ENCODE measurements at places on chromosomes 5 and 9.

DNA sequence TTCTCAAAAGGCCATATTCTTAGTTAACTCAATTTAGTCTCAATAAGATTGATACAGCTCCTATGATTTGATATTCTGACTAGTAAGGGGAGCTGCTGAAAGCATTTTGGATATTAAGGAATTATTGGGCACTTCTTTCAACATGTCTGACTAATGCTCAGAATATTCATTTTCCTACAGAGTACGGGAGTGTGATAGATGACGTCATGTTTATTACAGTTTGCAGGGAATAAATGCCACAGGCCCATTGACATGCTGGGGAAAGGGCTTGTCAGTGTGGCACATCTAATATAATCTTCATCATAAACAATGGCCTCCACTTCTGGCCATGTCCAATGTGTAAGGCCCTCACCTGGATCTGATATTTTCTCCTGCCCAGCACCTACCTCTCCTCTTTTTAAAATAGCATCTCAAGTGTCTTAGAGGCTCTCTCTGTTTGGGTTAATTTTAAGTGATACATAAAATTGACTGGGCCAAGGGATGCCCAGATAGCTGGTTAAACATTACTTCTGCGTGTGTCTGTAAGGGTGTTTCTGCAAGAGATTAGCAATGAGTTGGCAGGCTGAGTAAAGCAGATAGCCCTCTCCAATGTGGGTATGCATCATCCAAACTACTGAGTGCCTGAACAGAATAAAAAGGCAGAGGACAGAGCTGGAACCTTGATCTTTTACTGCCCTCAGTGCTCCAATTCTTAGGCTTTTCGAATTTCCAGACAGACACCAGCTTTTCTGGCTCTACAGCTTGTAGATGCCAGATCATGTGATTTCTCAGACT, 99.3 kb downstream of the SLC24A2 start:
- DNase-seq = no peak

DNA sequence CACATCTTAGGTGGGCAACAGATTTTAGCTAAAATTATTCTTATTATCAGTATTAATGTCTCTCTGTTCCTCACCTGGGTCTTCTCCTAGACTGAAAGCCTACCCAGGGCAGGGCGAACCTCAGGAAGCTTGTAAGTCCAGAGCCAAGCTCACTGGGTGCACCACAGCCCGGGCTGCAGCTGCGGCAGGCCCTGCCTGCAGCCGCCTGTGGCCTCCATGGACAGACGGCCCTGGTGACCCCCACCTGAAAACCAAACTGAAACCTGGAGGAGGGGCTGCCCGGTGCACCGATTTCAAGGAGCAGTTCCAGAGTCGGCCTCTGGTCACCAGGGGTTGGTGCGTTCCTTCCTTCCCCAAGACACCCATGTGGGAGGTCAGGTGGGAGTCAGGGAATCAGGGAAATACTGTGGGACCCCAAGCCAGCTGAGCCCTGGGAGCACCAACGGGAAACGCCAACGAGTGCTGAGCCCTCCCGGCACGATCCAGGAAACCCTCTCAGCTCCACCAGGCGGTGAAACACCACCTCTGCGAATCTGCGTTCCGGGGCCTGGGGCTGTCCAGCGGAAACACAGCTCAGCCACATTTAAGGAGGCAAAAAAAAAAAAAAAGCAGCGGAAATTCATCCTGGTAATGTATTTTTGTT, 68.6 kb upstream of the PPP1R26 start:
- DNase-seq = no peak

DNA sequence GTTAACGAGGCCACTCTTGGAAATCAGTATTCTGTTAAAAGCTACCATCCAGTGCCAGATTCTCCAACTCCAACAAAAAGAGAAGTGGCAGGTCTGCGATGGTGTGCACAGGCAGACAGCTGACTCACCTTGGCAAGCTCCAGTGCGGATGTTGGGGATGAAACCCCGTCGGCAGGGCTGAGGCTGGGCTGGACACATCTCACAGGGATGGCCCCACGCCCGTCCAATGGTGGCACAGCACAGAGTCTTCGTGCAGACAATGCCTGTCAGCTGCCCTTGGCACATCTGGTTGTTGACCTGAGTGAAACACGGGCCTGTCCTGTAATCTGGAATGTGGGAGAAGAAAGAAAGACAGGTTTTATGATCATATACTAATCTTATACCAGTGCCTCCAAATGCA, 73.4 kb downstream of the FBN2 start:
- DNase-seq = no peak

DNA sequence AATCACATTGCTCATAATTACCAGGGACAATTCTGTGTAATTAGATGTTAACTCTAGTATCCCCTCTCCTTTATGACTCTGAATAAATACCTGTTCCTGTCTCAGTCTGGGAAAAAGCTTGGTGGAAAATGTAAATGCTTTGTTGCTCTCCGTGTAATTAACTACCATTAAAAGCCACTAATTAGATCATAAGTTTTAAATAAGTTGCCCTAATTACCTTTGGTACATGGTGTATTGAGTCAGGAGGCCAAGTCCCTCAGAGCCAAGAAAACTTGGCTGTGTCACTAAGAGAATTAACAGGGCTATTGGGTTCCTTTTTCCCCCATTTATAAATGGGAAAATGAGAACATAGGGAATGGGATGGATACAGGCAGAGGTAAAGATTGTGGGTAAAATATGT, 617.6 kb downstream of the TLR4 start:
- no peak for DNase-seq

DNA sequence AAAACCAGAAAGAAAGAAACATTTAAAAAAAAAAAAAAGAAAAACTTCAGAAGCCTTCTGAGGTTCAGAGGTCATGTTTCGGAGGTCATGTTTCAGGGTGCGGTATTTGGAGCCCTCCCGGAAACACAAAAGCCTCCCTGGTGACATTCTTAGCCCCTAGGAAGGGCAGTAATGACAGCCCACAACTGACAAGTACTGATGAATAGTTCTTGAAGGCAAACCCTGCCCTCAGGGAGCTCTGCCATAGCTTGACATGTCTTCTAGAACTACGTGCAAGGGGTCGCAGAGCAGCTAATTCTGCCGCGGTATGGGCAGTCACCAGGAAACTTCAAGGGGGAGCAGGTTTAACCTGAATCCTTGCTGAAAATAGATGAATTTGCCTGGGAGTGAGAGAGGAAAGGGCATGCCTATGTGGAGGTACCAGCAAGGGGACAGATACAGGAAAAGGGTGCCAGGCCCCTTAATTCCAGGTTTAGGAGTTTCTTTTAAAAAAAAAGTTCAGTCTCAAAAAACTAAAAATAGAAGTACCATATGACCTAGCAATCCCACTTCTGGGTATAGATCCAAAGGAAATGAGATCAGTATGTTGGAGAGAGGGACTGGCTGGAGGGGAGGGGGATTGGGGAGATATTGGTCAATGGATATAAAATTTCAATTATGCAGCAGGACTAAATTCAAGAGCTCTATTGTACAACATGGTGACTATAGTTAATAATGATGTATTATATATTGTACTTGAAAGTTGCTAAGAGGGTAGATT, 98.4 kb downstream of the C9orf152 start:
- no peak for DNase-seq

DNA sequence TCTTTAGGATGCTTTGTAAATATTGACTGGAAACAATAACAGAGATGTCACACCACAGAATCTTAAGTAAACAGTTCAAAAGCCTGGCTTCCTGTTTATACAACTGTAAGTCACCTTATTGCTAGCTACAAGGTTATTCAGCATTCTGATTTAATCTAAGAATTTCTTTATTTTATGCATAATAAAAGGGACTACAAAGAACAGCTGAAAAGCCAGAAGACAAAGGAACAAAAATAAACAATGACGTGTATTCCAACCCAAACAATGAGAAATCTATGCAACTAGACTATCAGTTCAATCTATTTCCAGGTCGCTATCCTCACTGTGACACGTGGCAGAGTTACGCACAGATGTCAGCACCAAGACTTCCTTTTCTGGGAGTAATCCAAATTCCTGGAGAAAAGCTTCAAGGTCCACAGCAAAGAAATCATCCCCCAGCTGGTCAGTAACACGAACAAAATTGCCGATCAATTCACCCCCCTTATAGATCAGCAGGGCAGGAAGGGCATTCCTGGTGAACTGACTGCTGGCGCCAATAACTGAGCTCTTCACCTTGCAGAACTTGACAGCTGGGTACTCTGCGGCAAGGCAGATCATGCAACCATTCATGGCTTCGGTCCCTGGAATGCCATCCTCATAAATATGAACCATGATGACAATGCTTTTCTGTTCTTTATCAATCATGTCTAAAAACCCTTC, 8.4 kb downstream of the PDCL start:
- no peak for DNase-seq

GRCh38 chr9:37961351-37961750, 57.4 kb upstream of the SLC25A51 start:
- no peak for DNase-seq

DNA sequence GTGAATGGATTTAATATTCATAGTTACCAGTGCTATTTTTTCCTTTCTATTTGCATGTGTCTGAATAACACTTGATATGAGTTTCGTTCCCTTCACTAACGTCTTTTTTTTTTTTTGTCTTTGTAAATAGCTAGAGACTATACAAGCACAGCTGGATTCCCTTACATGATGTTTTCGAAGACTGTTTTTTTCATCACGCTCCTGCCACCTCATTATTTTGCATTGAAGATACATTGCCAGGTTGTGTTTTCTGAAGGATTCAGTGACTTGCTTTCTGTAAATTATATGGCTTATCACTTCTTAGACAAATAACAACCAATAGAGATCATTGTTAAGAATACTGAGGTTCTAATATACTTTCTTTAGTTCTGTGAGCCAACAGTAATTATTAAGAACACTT, 207.5 kb downstream of the COMMD10 start:
- DNase-seq = no peak

- DNase-seq = no peak
Measured at GRCh38 chr9:73179589-73179988, 27.9 kb downstream of the ANXA1 start.

DNA sequence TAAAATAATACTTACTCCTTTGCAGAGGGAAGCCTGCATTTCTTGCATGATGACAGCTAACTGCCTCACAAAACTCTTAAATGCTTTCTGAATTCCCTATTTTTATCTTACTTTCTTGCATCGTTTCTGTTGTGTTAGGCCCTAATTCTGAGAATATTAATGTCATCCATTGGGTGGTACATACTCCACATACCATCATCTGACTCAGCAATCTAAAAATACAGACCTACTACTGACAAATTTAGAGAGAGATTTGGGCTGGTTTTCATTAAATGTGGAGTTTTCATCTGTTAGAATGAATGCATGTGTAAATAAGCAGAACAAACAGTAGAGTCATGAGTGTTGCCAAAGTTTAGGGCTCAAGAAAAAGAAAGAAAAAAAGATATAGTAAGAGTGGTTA, 26.5 kb upstream of the KCNN2 start:
- DNase-seq = no peak

- no peak for DNase-seq
Measured at GRCh38 chr9:131094622-131095021, 1.7 kb upstream of the AIF1L start.

- no peak for DNase-seq
Measured at GRCh38 chr9:121831869-121832268, 180.4 kb downstream of the DAB2IP start.
